Vagina (tissue), 2 donors: ENCODE measurements at places on chromosomes 7 and 10. TPM values are rescaled to one million over a fixed set of nuclear protein-coding genes. Genes with fewer than 3 reads are reported as not detected.

DNA sequence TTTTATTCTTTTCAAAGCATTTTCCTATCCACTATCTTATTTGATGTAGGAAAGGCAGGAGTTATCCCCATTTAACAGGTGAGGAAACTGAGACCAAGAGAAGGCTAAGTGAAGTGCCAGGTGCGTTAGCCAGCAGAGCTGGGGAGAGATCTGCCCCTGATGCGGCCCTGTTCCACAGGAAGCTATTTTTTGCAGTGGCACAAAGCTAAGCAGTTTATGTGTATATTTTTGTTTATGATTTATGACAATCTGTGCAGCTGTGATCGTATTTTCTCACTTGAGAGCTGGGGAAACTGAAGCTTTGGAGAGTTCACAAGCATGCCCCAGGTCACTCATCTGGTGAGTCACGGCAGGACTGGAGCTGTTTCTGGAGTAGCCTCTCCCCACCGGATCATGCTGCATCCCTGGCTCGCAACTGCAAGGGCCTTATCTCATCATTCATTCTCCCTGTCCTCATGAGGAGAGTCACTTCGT is 38.8 kb downstream of the SLC29A3 start:
- H3K4me3 ChIP-seq: no peak overlapping the region
- no peak overlapping the region for H3K27ac ChIP-seq
- no peaks in the 10 kb centered on the region for H3K4me1 ChIP-seq
- no peaks in the 10 kb centered on the region for H3K36me3 ChIP-seq
- no peaks in the 10 kb centered on the region for H3K27me3 ChIP-seq

DNA sequence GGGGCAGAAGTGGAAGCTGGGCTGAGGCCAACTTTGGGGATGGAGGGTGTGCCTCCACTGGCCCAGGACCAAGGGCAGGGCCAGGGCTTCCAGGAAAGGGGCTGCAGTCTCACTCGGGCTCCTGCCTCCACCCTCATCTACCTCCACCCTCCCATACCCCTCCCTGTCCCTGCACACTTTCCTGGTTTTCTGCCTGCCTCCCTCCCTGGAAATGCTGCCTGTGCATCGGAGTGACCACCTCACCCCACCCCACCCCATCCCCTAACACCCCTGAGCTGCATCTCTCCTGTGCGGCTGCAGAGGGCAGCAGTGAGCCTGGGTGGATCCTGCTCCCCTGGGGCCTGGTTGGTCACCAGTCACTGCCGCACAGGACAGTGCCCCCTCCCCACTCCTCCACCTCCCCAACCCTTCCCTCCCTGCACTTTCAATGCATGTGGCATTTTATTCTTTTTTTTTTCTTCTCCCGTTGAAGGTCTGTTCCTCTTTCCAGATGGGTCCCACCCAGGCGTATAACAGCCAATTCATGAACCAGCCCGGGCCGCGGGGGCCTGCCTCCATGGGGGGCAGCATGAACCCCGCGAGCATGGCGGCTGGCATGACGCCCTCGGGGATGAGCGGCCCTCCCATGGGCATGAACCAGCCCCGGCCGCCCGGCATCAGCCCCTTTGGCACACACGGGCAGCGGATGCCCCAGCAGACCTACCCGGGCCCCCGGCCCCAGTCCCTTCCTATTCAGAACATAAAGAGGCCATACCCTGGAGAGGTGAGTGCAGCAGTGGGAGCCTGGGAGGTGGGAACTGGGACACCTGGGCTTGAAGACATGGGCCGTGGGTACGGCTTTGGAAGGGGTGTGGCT is 54.1 kb upstream of the PPIF start:
- H3K4me1 ChIP-seq: peaks cover 25% of the 10 kb centered on the region
- H3K36me3 ChIP-seq: no peaks in the 10 kb centered on the region
- H3K27ac ChIP-seq: peak overlapping the region; percentile 47

DNA sequence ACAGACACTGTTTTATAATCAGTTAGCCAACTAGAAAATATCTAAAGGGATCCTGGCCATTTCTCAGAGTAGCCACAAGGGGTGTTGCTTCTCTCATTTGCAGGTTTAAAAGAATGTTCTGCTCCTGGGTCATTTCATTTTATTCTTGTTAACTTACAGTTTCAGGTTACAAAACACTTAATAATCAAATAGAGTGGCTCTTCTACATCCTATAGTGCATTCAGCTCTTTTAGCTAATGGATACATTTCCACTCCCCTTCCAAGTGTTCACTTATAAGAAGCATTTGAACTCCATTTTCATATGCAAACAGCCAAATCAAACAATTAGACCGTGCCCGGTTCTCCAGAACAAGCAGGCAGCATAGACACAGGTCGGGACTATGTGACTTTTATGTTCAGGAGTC is 117.5 kb downstream of the TRIL start:
- no peaks in the 10 kb centered on the region for H3K36me3 ChIP-seq
- H3K4me3 ChIP-seq: no peak overlapping the region
- DNase-seq: no peak
- no peaks in the 10 kb centered on the region for H3K4me1 ChIP-seq
- H3K27me3 ChIP-seq: no peaks in the 10 kb centered on the region

- no peak for DNase-seq
- H3K27me3 ChIP-seq: no peaks in the 10 kb centered on the region
- H3K4me1 ChIP-seq: no peaks in the 10 kb centered on the region
- H3K36me3 ChIP-seq: no peaks in the 10 kb centered on the region
- H3K4me3 ChIP-seq: no peak overlapping the region
Observed at GRCh38 chr10:66187053-66187733, 738.6 kb upstream of the LRRTM3 start.

- no peak for DNase-seq
- no peak overlapping the region for H3K27ac ChIP-seq
- no peaks in the 10 kb centered on the region for H3K4me1 ChIP-seq
- H3K4me3 ChIP-seq: no peak overlapping the region
- H3K36me3 ChIP-seq: no peaks in the 10 kb centered on the region
Observed at GRCh38 chr10:85655411-85655810, 711.2 kb downstream of the GRID1 start.

GRCh38 chr10:44858988-44859387 is 52.1 kb upstream of the TMEM72 start:
- H3K27ac ChIP-seq: no peak overlapping the region
- peaks cover 16% of the 10 kb centered on the region for H3K4me1 ChIP-seq
- no peak overlapping the region for H3K4me3 ChIP-seq
- no peaks in the 10 kb centered on the region for H3K36me3 ChIP-seq
- no peaks in the 10 kb centered on the region for H3K27me3 ChIP-seq
- peak; percentile 49 for DNase-seq

GRCh38 chr10:22620140-22620857 is 94.1 kb downstream of the PIP4K2A start:
- H3K27me3 ChIP-seq: no peaks in the 10 kb centered on the region
- peak overlapping the region; percentile 66 for H3K27ac ChIP-seq
- DNase-seq: no peak

DNA sequence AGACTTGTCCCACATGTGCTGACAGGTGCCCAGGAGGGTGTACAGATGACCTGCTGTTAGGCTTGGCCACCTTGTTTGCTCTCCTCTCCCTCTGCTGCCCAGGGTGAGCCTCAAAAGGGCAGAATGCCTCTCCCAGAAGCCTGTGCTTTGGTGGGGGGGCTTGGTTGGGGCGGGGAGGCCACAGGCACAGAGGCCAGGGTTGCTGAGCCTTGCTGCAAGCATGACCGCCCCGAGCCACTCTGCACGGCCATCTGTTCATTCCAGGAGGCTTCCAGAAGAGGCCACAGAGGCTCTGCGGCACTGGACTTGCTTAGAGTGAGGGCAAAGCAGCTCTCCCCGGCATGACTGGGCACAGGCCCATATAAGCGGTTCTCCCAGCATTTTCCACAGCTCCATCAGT is 190.8 kb downstream of the GLRX3 start:
- H3K36me3 ChIP-seq: no peaks in the 10 kb centered on the region
- no peaks in the 10 kb centered on the region for H3K27me3 ChIP-seq
- no peak for DNase-seq
- no peaks in the 10 kb centered on the region for H3K4me1 ChIP-seq
- no peak overlapping the region for H3K27ac ChIP-seq
- H3K4me3 ChIP-seq: no peak overlapping the region

DNA sequence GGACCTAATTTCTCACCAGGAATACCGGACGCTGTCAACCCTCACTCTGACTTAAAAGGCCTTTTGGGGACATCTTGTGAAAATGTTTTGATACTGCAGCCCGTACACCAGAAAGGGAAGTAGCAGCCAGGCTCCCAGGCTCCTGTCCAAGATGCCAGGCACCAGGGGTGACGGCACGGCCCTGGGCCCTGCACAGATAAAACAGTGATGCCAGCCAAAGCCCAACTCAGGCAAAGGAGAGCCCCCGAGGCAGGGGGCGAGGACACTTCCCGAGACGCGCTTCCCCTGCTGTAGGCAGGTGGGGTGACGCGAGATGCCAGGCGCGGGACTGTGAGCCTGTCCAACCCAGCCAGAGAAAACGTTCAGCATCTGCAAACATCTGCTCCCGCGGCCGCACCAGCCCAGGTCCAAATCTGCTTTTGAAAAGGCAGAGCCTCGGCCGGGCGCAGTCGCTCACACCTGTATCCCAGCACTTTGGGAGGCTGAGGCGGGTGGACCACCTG is 15.7 kb downstream of the ZFAND2A start:
- H3K36me3 ChIP-seq: no peaks in the 10 kb centered on the region
- no peaks in the 10 kb centered on the region for H3K27me3 ChIP-seq
- H3K4me1 ChIP-seq: no peaks in the 10 kb centered on the region
- no peak overlapping the region for H3K27ac ChIP-seq
- H3K4me3 ChIP-seq: no peak overlapping the region
- no peak for DNase-seq

- no peak for DNase-seq
- no peak overlapping the region for H3K4me3 ChIP-seq
- H3K4me1 ChIP-seq: no peaks in the 10 kb centered on the region
- H3K27me3 ChIP-seq: no peaks in the 10 kb centered on the region
- H3K36me3 ChIP-seq: no peaks in the 10 kb centered on the region
Observed at GRCh38 chr7:116206141-116206540, 4.2 kb upstream of the TES start.

DNA sequence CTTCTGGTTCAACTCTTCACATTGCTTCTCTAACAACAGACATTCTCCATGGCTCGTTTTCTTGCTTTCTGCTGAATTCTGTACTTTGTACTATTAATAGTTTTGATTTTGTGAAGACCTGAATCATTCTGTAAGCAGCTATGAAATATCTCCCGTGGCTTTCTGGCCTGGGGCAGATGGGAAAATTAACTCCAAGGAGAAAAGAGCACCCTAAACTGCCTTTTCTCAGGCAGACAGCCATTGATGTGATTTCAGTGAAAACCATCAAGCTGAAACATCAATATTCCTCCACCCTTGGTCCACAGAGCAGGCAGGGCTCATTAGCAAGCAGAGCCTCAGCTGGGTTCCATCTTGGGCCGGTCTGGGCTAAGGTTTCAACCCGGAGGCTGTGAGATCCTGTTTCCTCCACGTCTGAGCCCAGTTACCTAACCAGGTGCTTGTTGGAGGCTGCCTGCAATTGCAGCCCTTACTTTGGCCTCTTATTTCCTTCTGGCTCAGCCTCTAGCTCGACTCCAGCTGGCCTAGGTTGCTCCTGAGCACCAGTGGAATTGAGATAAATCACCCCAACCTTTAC is 21.1 kb upstream of the EZH2 start:
- H3K36me3 ChIP-seq: no peaks in the 10 kb centered on the region
- no peaks in the 10 kb centered on the region for H3K27me3 ChIP-seq
- no peak overlapping the region for H3K4me3 ChIP-seq
- H3K4me1 ChIP-seq: no peaks in the 10 kb centered on the region
- H3K27ac ChIP-seq: no peak overlapping the region

DNA sequence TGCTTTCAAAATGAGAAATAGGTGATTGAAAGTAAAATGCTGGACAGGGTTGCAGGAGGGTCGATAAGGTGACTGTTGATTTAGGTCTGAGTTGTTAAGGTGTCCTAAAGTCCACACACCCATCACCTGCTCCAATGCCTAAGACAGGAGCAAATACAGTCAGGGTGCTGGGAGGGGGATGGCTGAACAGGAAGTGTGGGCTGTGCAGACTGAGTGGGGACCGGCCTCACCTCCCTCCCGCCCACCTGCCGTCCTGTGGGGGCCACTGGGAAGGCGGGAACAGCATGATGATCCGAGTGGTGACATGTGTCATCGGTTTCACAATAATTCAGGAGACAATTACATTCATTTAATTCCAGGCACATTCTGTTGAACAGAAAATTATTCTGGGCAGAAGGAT is 260.8 kb downstream of the DNAJB6 start:
- no peak overlapping the region for H3K27ac ChIP-seq
- H3K4me3 ChIP-seq: no peak overlapping the region
- no peaks in the 10 kb centered on the region for H3K36me3 ChIP-seq
- H3K4me1 ChIP-seq: no peaks in the 10 kb centered on the region
- no peak for DNase-seq

DNA sequence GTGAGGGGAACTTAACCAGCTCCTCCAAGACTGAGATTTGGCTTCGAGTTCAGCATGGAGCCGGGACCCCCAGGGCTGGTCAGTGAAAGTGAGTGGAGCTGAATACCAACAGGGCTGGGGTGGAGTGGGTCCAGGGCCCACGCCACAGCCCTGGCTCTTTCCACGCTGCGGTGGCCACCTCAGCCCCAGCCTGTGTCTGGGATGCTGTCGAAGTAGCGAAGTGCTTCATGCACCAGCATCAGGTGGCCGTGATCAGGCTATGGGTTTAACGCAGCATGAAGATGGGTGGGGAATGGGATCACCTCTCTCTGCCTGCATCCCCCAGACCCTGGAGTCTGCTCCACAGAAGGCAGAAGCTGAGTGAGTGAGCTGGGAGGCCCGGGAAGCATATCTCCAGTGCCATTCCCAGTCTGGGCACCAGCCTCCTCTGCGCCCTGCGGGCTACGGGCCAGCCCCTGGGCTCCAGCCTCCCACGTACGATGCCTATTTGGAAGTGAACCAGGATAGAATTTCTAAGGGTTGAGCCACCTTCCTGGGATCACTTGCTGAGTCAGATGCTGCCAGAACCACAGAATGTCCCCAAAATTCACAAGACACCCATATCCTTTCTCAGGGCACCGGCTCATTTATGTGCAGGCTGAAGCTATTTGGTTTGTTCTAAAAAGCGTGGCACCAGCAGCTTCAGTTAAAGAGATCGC is 131.1 kb upstream of the CHST15 start:
- no peaks in the 10 kb centered on the region for H3K27me3 ChIP-seq
- H3K36me3 ChIP-seq: no peaks in the 10 kb centered on the region
- H3K4me1 ChIP-seq: peaks cover 9% of the 10 kb centered on the region
- no peak overlapping the region for H3K4me3 ChIP-seq
- no peak for DNase-seq

GRCh38 chr7:20700453-20701227 is 85.2 kb downstream of the ABCB5 start:
- H3K4me1 ChIP-seq: no peaks in the 10 kb centered on the region
- H3K27ac ChIP-seq: no peak overlapping the region
- H3K36me3 ChIP-seq: no peaks in the 10 kb centered on the region
- no peak overlapping the region for H3K4me3 ChIP-seq

ACTL6B gene
- total RNA-seq: 0.49 TPM

HERC4 gene
- total RNA-seq: 47.9 TPM

MRLN gene
- total RNA-seq: not detected

C10orf71 gene
- not detected for total RNA-seq

MMD2 gene
- not detected for total RNA-seq

SPDYE2 gene
- not detected for total RNA-seq

PTN gene
- 48.4 TPM for total RNA-seq
